ENCODE measurements at places on chromosomes 2 and 18.

DNA sequence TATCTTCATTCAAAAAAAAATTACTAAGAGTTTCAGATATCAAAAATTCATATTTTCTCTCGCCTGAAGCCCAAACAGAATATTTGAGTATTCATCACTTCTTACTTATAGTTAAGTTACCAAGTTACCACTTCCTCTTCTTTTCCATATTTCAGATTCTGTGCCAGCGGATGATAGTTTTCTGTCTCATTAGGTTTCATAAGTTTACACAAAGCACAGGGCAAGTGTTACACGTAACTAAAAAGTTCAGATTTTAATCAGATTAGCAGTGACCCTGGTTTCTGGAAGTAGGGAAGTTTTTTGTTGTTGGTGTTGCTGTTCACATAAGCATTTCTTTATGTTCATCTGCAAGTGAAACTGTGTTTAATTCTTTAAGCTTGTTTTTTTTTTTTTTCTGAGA is 10.2 kb downstream of the AFTPH start:
- no peak for DNase-seq

- no peak for DNase-seq
Observed at GRCh38 chr18:72830109-72830508, 37.7 kb downstream of the NETO1 start.

GRCh38 chr18:48662011-48662661 is 123.3 kb downstream of the CTIF start:
- DNase-seq = no peak

DNA sequence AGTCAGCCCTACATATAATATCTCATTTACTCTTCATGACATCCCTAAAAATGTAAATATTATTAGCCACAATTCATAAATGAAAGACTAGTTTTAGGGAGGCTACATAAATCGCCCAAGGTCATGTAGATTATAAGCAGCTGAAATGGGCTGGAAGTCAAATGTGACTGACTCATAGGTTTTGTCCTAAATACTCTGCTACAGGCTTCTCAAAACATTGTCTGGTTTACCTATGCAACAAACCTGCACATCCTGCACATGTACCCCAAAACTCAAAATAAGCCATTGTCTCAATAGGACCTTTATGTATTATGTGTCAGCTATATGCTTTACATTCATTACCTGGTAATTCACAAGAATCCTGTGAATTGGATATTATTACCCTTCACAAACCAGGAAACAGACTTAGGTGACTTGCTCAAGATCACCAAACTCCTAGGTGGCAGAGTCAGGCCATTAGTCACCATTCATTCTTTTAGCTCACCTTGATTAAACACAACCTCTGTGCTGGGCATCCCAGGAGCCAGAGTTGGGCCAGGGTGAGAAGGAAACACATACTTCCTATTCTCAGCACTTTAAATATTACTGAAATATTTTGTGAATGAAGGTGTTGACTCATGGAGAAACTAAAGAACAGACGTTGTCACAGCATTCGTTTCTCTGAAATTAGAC is 69.4 kb upstream of the CPO start:
- no peak for DNase-seq

GRCh38 chr2:240364961-240365775 is 70.3 kb upstream of the GPC1 start:
- no peak for DNase-seq

GRCh38 chr2:175309799-175310198 is 128.3 kb upstream of the ATP5MC3 start:
- DNase-seq = no peak

DNA sequence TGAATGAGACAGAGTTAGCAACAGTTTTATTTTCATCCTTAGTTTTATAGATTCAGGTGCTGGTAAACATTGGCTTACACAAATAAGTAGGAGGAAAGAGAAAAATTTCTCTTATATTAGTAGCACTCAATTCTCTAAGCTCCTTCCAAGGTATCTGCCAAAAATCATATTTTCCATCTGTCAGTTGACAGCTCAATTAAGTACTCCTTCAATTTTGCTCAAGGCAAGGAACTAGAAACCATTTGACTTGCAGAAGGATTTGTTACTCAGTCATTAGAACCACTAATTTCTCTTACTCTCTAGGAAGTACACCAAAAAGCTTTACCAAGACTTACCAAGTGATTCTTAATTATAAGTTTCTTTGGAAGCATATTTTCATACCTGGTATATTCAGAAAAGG is 101.4 kb upstream of the ATP8B1 start:
- no peak for DNase-seq

- peak; percentile 79 for DNase-seq
Observed at GRCh38 chr2:18209934-18210639, 331.6 kb downstream of the KCNS3 start.

GRCh38 chr18:68520406-68521075 is 194.4 kb downstream of the TMX3 start:
- no peak for DNase-seq

- no peak for DNase-seq
Observed at GRCh38 chr18:77249569-77250500, at the start of gene GALR1. Gene GALR1, plus strand, starts transcription at chr18:77249848. Its CDS starts 701 bp downstream, at chr18:77250549.

DNA sequence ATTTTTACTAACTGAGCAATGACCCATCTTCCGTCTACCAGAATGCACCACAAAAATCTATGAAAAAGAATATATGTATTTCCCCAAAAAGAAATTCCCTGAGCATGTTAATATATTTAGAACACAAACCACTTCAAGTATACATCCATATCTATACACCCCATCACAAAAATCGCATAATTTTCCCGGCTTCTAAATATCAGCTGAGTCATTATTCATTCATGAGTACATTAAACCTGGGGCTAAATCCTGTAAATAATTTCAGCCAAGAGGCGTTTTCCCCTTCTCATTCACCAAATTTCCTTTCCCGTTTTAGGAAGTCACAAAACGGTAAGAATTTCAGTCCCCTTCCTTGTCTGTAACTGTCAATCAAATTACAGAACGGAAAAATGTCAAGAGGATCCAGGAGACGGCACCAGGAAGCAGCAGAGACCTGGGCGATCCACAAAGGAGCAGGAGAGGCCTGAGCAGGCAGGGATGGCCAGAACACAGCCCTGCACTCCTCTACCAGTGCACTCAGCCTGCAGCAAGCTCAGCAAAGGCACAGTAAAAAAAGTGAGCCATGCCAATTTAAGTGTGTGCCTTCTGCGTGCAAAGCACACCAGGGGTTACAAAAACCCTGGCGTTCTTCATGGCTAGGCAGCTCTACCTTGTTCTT is 300.7 kb downstream of the TCF4 start:
- DNase-seq = no peak

DNA sequence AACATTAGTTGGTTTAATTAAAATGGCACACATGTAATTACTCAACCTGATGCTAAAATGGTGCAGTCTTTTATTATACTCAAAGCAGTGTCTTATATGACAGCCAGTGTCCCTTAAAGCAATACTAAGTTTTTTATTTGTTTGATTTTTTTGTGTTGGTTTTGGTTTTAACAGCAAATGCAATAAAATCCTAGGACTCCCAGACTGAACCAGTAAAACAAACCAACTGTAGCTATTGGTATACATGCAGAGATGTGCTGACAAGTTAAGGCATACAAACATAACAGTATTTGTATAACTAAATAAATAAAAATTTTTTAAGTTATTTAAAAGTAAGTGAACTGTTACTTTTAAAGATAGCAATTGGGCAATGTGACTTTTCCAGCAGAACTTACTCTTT is 387.7 kb downstream of the RND3 start:
- no peak for DNase-seq

DNA sequence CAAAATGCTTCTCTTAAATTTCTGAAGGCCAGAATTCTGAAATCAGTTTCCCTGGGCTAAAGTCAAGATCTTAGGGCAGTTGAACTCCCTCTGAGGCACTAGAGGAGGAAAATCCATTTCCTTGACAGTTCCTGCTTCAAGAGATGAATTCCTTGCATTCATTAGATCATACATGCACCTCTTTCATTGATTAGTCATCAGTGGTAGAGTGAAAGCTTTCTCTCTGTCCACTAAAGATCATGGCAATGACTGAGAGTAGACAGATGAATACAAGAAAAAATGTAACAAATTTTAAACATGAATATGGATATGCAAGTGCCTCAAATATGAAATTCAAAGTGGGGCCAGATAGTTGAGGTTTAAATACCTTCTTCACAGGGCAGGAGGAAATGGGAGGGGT is 693.4 kb upstream of the TMEFF2 start:
- no peak for DNase-seq

DNA sequence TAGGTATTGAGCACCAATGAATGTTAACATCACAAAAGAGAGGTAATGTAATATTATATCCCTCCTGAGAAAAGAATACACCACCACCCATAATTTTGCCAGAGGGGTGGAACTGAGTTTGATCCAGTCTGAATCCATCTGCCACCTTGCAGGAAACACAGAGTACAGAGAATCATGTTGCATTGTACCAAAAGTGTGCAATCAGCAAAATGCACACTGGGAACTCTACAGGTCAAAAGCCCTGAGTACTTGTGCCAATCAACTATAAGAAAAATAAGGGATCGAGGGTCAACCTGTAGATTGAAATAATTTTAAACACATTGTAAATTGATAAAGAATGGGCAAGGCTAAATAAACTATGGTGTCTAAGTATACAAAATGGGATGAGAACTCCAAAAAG is 141.5 kb downstream of the KCNH7 start:
- DNase-seq = no peak

DNA sequence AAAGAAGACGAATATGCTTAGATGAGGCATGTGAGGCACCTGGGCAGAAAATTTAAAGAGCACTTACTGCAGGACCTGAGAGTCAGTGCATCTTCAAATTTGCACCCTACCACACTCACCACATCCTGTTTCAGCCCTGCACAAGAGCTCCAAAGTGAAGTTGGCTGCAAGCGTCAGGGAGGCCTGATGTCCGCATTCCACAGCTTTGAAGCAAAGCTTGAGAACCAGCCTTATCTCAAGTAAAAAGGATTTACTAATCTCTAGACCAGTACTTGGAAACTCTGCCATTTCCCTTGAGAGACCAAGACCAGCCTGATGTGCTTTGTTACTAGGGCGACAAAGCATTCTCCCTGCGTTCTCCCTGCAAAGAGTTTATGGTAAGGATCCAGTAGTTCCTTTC is 3.4 kb upstream of the ASNSD1 start:
- no peak for DNase-seq

DNA sequence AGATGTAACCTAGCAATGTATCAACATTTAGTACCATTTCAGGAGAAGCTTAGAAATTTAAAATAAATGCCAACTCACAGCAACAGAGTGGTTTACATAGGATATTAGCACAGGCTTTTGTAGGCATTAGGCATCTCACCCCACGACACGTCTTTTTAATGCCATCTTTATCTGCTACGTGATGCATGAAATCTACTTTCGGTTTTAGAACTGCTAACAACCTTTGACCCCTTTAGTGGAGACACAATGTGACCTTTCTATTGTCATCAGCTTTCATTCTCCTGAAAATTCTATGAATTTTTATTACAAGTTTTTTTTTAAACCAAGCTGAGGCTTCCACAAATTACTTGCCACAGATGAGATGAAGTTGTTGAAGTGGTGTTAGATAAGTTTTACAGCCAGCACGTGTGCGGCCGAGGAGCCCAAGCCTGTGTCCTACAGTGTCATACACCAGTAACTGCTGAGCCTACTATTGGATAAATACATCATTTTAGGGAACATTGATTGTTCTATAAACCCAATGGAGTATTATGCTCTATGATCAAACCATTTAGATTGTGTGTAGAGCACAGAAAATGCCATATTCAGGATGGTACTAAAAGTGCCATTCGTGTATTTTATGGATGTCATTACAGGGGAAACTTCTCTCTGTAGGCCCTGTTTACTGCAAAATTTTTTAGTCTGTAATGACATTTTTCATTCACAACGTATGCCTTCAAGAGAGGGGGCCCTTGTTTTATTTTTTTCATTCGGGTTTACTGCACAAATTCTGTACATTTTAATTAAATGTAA is 151.6 kb downstream of the PTGR3 start:
- no peak for DNase-seq

DNA sequence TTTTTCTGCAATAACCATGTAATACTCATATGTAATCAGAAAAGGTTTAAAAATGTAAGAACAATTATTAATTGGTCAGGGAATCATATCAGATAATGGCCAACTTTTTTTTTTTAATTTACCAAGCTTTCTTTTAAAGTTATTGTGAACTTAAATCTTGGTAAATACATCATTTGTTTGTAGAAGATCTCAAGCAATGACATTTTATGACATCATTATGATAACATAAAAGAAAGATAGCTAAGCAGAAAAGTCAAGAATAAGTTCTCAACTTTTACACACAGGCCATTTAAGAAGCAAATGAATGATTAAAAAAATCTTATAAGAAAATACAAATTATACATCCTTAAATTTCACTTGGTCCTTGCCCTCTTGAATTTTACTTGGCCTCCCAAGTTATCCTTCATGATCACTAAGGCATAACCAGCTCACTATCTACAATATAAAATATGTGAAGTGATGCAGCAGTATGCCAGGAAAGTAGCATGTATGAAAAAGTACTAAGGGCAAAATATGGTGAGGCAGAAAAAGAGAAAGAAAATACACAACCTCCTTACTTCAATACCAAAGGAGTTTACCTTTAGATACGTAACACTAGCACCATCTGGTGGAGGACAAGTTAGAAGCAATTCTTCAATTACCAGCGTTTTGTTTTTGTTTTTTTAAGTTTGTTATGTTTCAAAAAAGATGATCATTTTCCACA is 116.6 kb downstream of the SRBD1 start:
- DNase-seq = peak; percentile 33

DNA sequence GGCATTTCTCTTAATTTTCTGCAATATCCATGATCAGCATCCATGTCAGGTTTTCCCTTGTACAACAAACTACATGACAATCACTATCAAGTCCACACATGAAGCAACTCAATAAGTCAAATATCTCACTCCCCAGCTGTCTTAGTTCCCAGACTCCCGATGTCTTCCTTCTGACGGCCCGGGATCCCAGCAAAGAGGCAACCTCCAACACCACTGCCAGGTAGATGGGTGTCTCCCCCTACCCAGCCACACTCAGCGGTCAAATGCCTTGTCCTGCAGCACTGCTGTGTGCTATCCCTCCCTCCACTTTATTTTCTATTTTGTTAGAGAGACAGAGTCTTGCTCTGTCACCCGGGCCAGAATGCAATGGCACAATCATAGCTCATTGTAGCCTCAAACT is 23.3 kb downstream of the TRABD2A start:
- DNase-seq = no peak

- no peak for DNase-seq
Observed at GRCh38 chr2:118309257-118309945, 221.1 kb downstream of the INSIG2 start.

DNA sequence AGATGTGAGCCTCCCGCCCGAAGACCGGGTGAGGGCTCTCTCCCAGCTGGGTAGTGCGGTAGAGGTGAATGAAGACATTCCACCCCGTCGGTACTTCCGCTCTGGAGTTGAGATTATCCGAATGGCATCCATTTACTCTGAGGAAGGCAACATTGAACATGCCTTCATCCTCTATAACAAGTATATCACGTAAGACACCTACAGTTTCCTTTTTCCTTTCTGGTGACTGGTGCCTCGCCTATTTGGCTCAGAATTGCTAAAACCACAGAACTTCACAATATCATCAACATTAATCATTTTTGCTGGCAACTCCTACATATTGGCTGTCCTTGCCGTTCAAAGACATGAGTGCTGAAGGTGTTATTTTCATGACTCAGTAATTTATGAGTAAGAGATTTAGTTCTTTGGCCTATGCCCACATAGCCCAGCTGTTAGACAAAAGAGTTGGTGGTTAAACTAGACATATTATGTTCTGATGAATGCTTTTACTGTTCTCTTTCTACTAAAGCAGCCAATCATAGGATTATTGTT is 2.2 kb downstream of the STAMBP start:
- no peak for DNase-seq
